Hindlimb muscle (tissue), 1 donor: ENCODE measurements at places on chromosomes 3 and 15. TPM values are rescaled to one million over a fixed set of nuclear protein-coding genes. Genes with fewer than 3 reads are reported as not detected.

NEK10 gene
- 6.0 TPM for polyA plus RNA-seq

CLSTN2 gene
- polyA plus RNA-seq = 2.5 TPM

ZDHHC23 gene
- 0.94 TPM for polyA plus RNA-seq

CLASP2 gene
- 49.0 TPM for polyA plus RNA-seq

ADAMTSL3 gene
- 28.7 TPM for polyA plus RNA-seq

PDZRN3 gene
- polyA plus RNA-seq = 91.6 TPM

ACKR2 gene
- 0.49 TPM for polyA plus RNA-seq

LRRC15 gene
- 0.10 TPM for polyA plus RNA-seq

ITIH3 gene
- 1.1 TPM for polyA plus RNA-seq

ABHD2 gene
- 22.0 TPM for polyA plus RNA-seq

RBP2 gene
- not detected for polyA plus RNA-seq

FEZF2 gene
- polyA plus RNA-seq = not detected

GRCh38 chr3:34109021-34109420, 310.6 kb downstream of the PDCD6IP start:
- DNase-seq = no peak

DNA sequence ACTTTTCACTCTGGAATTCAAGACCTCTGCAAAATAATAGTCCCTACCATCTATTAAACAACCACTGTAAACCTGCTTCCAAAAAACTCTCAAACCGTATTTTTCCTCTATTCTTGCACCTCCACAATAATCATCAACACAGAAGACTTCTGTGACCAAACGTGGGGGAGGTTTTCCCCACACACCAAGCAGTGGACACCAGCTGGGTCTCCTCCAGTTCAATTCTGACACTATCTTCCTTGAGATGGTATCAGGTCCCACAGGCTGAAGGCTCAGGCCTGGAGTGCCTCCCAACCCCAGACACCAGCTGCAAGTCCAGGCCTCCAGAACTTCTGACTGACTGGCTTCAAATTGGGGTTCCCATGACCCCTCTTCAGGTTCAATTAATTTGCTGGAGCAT, 89.6 kb upstream of the RAP2B start:
- no peak for DNase-seq

DNA sequence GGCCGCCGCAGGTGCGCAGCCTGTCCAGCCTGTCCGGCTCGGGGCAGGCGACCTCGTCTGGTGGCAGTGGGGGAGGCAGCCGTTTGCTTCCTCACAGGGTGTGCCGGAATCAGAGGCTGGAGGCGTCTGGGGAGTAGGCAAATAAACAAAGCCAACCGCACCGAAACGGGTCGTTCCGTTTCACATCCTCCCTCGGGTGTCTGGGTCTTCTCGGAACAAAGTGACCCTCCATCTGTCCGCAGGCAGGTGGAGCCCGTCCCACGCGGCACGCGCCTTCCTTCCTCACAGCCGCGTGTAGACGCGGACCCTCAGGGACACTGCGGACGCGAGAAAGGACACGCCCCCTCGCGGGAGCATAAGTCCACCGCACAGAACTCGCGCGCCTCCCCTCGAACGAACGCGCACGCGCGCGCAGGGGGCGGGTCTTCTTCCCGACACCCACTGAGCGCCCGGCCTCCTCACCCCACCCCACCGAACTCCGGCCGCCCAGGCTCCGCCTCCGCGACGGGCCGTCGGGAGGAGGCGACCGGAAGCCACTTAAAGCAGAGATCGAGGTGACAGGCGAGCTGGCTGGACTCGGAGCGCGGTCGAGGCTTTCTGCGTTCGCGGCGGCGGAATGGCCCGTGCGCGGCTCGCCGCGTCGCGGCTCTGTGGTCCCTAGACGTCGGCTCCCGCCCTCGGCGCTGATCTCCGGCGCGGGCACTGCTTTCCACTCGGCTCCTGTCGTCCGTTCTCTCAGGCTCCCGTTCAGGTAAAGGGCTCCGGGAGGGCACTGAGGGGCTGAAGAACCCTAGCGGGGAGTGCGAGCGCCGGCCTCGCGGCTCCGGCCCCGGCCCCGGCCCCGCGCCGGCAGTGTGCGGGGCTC, at the start of gene TIPARP:
Gene TIPARP, plus strand, starts transcription at position 545 of the 865 bp plus-strand sequence. CDS start 3,108 bp downstream, outside the sequence.
- DNase-seq = peak; percentile 100

GRCh38 chr3:196694202-196694638, 17.8 kb downstream of the CEP19 start:
- DNase-seq = no peak

DNA sequence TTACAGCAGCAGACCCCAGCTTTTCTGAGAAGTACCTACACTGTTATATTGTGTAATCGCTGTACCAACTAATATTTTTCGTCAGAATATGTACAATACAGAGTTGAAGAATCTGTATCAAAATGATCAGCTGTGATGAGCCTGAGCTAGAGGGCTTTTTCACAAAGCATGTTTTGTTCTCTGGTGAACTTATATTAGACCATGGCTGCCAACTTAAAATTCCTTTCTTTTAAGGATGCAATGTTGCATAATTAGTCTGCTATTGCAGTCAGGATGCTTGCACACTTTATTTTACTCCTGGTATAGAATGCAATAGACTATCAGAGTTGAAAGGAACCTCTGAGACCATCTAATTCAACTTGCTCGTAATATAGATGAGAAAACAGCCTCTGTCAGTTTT, 127.8 kb downstream of the RBMS3 start:
- DNase-seq = no peak

DNA sequence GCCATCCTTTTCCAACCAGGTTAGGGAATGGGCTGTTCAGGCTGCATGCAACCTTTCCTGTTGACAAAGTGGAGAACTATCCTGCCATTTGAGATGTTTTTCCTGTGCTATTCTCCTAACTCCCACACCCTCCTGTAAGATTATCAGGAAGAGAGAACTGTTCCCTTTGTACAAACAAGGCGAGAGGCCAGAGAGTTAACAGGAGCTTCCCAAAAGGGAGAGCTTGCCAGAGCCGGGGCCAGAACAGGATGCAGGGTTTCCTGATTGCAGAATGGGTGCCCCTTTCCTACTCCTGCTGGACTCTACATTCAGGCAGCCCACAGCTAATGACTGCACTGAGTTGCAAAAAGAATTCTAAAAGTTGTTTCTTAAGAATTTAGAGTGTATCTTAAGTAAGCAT, 17.1 kb downstream of the PML start:
- no peak for DNase-seq

DNA sequence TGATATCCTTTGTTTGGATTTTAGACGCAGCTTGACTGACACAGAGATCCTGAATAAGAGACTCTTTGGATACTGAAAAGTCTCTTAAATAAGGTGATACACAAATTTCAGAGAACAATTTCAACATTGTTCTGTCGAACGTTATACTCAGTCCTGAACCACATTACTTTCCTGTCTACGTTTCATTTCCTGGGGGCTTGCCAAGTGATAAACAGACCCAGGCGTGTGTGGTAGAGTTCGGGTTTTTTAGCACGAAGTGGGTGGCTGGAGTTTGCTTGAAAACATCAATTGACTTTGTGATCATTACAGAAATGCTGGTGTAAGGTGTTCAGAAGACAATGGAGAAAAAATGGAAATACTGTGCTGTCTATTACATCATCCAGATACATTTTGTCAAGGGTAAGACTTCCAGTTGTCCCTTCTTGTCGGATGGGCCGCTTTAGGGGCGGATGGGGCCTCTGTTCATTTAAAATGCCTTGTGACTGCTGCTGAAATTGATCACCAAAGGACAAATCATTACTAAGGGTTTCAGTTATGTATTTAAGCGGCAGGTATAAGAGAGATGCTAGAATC, at the start of gene CD96:
Gene CD96, plus strand, starts transcription at position 287 of the 573 bp plus-strand sequence. Its CDS starts 52 bp downstream, at position 339.
- no peak for DNase-seq

DNA sequence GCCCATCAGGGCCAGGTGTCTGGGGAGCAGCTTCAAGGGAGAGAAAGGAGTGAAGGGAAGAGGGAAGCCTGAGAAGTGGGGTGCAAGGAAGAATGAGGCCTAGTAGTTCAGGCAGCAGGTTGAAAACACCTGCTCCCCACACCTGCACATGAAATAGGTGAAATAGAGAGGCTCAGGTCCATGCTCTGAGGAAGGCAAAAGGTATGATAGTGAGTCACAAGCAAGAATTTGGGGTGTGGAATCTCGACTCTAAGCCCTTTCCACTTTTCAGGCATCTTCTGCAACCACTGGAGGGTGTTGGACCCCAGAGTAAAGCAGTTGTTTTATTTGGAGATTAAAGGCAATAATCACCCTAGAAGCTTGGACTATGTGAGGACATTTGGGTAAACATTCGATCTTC, 157.5 kb downstream of the CTNNB1 start:
- no peak for DNase-seq

- no peak for DNase-seq
These were observed 8.6 kb downstream of the NT5DC2 start for GRCh38 chr3:52524752-52525679.

DNA sequence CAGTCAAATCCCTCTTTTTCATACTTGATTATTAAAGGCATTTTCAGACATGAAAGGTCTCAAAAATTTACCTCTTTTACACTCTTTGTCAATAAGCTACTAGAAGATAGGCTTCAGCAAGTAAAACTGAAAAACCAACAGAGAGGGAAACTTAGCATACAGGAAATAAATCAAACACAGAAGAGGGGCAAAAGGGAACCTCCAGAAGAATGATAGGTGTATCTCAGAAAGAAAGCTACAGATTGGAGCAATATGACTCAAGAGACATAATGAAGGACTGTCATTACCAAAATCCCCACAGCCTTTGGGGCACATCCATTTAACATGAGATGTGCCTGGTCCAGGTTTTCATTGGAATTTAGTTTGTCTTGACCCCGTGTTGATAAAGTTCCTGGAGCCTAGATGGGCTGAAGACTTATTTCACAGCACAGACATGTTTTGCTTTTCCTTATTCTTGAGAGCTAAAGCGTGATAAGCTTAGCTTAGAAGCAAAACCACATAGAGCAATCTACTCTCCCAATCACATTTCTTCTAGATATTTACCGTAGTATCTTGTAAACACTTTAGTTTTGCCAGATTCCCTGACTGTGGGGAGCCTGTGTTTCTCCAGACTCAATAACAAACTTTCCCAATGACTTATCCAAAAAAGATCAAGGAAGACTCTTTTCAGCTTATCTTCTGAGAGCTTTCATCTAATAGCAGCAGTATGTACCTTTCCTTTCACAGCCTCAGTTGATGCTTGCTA, 11.7 kb downstream of the LRRFIP2 start:
- no peak for DNase-seq

- DNase-seq = no peak
These were observed 15.7 kb upstream of the ARID3B start for GRCh38 chr15:74525309-74525708.

GRCh38 chr3:197430934-197431333, 124.8 kb downstream of the BDH1 start:
- DNase-seq = no peak

GRCh38 chr3:171320750-171321558, 139.3 kb downstream of the TNIK start:
- DNase-seq = peak; percentile 27

DNA sequence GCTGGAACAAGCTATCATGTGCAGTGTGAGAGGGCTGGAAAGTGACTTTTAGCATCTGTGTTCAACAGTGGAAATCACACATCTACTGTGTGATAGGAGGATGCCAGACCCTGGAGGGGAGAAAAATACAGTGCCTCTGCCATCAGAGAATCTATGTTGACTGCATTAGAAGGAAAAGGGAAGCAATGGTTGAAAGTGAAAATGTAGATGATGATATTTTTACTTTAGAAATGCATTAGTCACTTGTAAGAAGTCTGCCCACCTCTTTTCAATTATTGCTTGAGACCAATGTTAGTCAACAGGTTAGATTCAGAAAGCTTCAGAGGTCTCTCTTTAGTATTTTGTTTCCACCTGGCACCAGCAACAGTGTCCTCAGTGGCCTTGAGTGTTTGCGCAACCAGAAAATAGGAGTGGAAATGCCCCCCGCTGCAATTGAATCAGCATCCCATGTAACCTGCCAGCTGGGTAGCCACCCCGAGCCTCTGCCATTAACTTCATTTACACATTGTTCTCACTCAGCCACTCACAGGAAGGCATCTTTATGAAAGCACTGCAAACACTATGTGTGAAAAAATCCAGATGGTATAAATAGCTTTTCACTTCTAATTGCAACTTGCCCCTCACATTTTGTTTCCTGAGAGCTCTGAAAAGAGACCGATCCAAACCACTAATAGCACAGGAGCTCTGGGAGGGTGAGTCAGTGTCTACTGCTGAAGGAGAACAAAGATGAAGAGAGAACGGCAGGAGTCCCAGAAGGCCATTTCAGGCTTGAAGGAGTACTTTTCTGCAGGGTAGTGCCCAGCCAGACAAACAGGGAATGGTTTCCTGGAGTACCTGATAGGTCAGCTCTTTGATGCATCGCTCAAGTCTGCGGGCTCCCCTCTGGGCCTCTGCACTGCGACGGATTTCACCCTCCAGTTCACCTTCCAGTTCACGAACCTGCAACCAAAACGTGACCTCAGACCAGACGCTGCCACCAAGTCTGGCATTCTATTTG, 92.1 kb downstream of the HHLA2 start:
- DNase-seq = no peak

DNA sequence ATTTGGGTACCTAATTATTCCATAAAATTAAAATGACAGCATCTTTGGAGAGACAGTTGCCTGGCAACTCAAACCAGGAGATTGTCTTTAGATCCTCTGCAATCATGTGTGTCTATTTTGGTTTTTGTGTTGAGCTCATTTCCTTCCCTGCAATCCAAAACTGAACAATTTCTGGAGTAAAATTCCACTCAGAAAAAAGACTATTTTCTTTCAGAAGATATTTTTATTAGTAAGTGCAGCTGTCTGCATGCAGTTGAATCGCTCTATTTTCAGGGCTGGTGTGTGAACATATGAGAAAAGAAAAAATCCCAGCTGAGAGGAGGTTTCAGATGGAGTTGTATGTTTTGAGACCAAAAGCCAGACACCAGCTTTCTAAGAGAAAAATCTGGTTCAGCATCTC, 41.9 kb upstream of the DYNC1LI1 start:
- DNase-seq = no peak

DNA sequence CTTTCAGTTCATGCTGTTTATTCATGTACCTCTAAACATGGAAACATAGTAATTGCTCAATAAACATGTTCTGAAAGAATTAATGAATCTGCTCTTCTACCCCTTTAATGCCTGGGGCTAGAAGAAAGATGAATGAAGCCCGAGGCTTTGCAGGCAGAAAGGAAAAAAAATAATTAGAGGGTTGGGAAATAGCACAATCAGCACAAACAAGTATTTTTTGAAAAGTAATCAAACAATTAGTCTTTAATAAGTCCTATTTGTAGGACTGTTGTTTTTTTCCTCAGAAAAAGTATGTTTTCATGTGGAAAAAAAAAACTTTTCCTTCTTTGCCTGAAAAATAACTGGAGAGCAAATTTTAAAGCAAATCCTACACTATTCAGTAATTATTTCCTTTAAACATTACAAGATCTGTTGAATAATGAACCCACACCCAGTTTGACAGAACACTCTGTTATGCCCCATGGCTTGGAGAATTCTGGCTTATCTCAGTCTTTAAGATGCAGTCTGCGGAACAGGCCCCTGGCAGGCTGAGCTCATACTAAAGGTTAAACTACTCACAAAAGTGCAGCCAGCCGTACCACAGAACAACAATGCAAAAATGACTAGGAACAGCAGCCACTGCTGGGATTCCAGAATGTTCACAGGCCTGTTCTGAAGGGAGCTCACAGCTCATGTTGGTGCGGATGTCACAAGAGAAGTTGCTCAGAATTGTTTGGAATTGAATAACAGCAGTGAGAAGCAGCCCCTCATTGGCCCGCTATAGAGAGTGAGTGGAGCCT, 79.2 kb downstream of the ABI3BP start:
- DNase-seq = no peak
